Right kidney (tissue), 9 donors: ENCODE measurements at places on chromosomes 7 and 10.

- no peak for DNase-seq
Observed at GRCh38 chr10:28969413-28969812, 292.1 kb downstream of the BAMBI start.

DNA sequence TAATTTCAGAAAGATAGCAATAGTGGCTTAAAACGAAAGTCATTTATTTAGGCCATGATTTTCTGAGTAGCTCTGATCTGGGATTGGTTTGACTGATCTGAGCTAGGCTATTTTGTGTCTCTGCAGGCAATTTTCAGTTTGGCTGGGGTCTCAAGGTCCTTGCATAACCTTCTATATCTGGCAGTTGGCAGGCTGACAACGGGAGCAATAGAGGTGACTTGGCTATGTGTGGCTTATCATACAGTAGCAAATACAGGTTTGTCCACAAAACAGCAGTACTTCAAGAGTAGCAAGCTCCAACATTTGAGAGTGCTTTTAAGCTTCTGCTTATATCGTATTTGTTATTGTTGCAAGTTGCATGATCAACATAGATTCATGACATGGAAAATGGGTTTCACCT, 1167.3 kb upstream of the CELF2 start:
- DNase-seq, result no peak

DNA sequence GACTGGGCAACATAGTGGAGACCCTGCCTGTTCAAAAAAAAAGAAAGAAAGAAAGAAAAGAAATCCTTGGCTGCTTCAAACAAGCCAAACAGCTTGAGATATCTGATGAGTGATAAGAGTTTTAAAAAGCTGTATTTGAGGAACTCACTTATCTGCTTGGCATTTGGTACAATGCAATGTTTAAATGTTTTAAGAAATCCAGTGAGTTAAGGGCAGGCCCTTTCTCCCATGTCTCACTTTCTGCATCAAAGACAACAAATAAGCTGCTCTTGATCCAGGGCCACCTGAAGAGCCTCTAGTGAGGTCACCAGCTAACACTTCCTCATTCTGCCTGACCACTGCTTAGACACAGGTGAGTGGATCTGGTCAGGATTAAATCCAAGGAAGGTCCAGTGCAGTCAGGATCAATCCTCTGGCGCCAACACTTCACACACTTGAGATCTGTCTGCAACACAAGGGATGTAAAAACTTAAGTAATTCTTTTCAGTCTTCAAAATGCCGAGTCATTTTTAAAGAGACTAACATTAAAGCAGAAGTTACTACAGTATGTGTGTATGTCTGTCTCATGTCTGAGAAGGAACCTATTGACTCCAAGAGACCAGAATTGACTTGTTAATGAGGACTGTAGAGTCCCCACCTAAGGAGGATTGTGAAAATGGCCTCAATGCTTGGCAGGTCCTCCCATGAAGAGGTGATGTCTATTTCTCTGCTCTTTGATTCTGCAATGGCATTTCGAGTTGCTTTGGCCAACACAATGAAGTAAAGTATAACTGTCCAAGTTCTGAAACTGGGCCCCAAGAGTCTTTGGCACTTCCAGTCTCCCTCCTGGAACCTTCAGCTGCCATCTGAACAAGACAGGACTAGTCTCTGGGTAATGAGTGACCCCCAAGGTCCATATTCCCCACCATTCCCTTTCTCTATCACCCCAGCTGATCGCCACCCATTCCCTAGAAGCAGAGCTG, 43.1 kb downstream of the CREB3L2 start:
- no peak for DNase-seq

- peak; percentile 46 for DNase-seq
Observed at GRCh38 chr10:43336641-43337318, 34.7 kb upstream of the FXYD4 start.

GRCh38 chr7:105028004-105028403, 14.0 kb downstream of the KMT2E start:
- no peak for DNase-seq

GRCh38 chr10:73251683-73252444, 580 bp downstream of the MRPS16 start:
- DNase-seq, result no peak

DNA sequence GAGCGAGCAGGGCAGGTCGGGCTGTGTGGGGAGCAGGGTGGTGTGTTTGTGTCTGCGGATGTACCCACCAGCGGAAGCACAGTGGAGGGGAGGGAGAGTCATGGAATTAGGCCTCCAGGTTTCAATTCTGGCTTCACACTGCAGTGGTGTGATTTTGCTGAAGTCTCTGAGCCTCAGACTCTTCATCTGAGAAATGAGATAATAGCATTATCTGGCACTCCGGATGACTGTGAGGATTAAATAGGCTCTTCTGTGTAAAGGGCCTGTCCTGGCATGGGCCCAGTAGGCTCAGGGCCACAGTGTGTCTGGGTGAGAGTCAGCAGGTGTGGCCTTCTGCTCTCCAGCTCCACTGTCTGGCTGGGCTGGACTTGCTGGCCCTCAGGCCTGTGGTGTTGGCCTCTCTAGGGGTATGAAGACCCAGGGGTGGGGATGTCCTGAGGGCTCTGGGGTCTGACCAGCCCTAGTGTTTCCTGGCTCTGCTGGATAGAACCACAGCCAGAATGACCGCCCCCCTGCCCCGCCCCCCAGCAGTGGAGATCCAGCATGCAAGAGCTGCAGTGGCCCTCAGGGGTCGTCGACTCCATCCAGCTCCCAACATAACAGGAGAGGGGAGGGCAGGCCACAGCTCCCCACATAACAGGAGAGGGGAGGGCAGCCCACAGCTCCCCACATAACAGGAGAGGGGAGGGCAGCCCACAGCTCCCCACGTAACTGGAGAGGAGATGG, 178.6 kb downstream of the RPS24 start:
- no peak for DNase-seq

DNA sequence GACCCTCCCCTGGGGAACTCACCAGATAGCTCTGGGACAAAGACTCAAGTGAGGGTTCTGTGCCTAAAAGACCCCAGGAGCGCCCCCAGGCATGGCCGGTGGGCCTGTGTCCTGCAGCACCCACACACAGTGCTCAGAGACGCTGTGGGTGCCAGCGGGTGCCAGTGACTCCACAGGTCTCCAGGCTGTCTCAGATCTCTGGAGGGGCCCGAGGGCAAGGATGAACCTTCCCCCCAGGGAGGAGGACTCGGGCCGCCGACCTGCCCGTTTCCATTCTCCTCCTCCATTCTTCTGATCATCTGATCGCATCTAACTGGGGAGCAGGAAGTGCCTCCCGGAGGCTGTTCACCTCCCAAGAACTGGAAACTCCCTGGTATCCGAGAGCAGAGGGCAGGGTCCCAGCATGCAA, 980 bp downstream of the ADAM8 start:
- no peak for DNase-seq

DNA sequence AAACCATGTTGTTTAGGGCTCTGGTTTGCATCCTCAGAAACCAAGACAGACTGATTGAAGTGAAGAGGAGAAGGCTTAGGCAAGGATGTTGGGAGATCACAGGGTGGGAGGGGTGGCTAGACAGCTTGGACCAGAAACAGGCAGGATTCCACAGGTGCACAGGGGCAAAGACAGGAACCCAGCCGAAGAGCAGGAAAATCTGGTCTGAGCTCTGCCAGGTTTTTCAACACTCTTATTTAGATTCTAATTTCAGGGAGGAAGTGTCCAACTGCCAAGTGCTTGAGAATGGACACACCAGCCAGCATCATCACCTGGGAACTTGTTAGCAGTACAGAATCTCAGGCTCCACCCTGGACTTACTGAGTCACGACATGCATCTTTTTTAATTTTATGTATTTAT, 93.8 kb downstream of the MARCHF5 start:
- DNase-seq, result no peak

DNA sequence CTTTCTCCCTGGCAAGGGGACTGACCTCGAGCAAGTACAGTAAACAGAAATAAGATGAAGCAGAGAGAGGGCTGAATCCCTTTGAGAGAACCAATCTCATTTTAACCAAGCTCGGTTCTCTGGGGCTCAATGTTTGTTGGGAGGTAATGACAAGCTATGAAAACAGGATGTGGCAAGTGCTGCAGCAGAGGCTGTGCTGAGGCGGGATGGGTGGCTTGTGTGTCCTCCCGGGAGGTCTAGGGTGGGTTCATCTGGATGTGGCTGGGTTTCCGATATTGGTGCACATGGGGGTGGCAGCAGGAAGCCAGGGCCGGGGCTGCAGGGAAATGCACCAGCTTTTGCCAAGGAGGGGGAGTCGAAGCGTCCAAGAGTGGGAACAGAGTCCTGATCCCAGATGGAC, 84.5 kb downstream of the AOAH start:
- DNase-seq, result no peak

- DNase-seq, result no peak
Observed at GRCh38 chr7:41921453-41921981, 218.6 kb upstream of the INHBA start.

DNA sequence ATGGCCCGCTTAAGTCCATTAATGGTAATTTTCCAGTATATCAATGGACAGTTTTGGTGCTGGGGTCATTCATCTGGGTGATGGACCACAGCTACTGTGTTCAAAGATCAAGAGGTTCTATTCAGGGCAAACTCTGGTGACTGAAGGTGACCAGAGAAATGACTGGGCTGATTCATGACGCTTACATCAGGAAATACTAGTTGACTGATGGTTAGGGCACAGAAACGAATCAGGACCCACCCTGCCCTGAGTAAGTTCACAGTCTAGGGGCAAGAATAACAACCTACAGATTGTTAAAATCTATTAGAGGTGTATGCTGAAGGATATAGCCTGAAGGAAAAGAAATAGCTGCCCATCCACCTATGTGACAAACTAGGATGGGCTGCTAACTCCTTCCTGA, 9.5 kb downstream of the NCAPG2 start:
- no peak for DNase-seq

DNA sequence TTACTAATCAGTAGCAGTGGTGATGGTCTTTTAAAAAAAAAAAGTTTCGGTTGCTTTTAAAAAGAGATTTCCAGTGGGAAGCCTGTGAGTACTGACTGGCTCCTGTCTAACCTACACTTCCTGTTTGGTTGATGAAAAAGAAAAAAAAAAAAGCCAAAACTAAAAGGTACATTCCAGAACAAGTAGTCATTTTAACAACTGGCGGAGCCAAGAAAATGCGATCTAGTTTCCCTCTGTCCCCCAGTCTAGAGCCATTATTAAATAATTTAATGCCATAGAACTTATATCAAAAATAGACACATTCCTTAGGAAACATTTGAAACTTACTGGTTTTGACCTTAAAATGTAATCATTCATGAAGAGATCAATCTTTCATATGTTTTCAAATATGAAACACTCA, 254.2 kb upstream of the C7orf33 start:
- DNase-seq, result no peak

GRCh38 chr7:113770146-113770738, 148.6 kb downstream of the PPP1R3A start:
- DNase-seq, result no peak

DNA sequence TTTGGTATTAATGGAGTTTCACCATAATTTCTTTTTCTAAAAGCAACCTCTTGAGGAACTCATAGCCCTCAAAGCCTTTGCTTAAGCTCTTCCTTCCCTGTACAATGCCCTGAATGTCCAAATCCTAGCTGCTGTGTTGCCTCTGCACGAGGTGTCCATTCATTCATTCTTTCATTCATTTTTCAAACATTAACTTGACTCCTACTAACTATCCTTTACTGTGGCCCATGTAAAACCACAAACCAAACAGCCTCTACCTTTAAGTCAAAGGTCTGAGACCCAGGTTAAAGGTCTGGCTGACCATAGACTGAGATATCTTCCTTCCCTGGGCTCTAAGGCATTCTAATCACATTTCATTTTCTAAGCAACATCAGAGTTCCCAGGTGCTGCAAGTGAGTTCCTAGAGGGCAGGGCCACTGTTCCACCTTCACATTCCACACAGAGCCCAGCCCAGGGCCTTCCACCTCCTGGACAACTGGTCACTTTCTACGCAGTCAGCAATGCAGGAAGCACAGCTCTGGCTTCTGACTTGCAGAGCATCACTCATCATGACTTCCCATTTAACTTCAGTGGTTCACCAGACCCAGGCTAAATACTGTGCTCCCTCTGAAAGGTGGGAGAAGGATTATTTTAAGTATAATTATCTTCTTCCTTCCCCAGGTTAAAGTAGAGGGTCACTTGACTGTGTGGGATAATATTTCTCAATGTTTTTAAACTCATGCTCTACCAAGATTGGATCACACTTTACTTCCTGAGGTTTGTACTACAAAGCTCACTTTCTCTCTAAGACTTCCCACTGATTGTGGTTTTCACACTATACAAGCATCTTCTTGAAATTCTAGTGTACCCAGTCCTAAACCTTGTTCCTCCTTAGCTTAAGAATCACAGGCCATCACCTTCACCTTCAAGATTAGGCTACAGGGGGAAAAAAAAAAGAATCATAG, 19.1 kb downstream of the ATXN7L1 start:
- DNase-seq, result no peak

DNA sequence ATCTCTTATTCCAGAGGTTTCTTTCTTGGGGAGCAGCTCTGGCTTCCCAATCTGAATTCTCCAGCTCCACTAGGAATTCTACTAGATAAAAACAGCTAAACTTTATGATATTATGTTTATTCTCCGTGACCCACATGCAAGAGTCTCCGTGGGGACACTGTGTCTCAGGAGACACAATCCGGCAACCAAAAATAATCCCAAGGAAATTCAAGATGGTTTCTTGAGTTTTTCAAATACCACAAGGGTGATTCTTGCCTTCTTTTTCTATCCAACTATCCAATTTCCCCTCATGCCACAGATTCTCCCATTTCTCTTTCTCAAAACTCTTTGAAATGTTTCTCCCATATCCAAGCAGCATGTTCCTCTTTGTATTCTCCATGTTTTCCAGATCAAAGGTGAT, 103.1 kb downstream of the FAS start:
- DNase-seq, result no peak

DNA sequence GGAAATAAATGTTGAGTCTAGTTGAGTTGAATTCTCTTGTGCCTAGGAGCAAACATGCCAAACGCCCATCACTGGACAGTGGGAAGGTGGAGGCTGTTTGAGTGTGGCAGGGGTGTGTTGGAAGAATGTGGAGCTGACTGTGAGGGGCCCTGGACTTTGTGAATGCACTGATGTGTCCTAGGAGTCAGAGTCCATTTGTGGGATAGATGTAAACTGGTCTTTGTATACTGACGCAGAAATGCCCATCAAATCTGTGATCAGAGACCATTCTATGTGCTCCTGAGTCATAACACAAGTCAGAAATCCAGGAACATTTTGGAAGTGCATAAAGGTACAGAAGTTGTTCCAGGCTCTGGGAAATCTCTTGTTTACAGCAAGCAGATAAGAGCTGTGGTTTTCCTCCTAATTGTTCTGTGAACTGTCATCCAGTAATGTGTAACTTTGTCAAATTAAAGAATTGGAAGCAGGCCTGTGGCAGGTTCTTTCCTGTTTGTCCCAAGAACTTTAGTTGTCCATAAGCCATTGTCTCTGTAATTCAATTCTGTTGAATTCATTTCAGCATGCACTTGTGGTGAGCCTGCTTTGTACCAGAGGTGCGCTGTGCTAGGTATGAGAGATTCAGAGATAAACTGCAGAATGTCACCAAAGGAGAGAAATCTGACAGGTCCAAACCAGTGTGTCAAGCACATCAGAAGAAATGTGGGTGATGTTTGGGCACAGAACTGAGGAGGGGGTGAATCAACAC, 7.6 kb downstream of the PRXL2A start:
- no peak for DNase-seq

- DNase-seq, result no peak
Observed at GRCh38 chr7:106485031-106485551, 175.9 kb downstream of the CCDC71L start.
